ENCODE measurements at places on chromosomes 12 and 14.

- DNase-seq, result peak; percentile 75
Observed at GRCh38 chr14:75654127-75654732, 6.4 kb downstream of the ERG28 start.

- DNase-seq, result no peak
Observed at GRCh38 chr14:48937541-48938195, 648.5 kb downstream of the RPS29 start.

DNA sequence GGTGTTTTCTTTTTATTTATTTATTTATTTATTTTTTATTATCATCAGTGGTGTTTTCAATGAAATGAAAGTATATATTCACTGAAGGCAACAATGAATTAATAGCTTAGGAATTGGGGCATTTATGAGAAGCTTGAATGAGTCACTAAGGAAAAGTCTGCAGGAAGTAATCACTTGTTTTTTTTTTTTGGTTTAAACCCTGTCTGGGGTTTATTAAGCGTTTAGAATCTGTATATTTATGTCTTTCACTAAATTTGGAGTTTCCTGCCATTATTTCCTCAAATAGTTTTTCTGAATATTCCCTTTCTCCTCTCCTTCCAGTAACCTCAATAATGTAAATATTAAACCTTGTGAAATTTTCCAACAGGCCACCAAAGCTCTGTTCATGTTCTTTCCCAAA lies 85.5 kb downstream of the TESC start:
- DNase-seq, result no peak

DNA sequence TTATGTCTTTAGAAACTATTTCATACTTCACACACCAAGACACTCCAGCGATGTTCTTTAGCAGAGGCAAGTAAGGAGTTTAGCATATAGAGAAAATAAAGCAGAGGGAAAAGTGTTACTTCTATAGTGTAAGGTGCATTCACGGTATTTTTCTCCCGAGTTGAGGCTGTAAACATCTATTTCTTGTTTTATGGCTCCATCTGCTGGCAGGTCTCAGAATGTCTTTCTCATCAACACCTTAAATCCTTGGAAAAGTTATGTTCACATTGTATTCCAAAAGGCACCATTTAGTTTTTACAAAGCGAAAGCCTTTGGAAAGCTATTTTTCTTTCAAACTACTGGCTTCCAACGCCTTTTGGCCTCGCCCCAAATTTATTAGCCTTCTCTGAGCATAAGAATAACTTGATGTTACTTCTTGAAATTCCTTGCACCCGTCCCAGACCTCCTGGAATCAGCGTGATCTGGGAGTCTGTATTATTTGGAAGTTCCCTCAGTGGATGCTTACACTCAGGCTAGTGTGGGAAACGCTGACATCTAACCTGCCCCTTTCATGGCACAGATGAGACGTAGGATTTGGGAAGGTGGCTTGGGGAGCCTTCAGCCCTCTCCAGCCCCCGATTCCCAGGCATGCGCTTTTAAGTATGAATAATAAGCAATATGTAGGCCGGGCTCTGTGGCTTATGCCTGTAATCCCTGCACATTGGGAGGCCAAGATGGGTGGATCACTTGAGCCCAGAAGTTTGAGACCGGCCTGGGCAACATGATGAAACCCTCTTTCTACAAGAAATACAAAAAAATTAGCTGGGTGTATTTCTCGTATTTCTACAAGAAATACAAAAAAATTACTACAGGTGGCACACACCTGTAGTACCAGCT lies 1.9 kb upstream of the PIWIL1 start:
- DNase-seq, result peak; percentile 17

DNA sequence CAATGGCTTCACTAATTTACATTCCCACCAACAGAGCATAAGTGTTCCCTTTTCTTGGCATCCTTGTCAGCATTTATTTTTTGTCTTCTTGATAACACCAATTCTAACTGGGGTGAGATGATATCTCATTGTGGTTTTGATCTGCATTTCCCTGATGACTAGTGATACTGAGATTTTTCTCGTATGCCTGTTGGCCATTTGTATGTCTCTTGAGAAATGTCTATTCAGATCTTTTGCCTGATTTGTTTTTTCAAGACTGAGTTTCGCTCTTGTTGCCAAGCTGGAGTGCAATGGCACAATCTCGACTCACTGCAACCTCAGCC lies 4.7 kb upstream of the PLD4 start:
- no peak for DNase-seq

DNA sequence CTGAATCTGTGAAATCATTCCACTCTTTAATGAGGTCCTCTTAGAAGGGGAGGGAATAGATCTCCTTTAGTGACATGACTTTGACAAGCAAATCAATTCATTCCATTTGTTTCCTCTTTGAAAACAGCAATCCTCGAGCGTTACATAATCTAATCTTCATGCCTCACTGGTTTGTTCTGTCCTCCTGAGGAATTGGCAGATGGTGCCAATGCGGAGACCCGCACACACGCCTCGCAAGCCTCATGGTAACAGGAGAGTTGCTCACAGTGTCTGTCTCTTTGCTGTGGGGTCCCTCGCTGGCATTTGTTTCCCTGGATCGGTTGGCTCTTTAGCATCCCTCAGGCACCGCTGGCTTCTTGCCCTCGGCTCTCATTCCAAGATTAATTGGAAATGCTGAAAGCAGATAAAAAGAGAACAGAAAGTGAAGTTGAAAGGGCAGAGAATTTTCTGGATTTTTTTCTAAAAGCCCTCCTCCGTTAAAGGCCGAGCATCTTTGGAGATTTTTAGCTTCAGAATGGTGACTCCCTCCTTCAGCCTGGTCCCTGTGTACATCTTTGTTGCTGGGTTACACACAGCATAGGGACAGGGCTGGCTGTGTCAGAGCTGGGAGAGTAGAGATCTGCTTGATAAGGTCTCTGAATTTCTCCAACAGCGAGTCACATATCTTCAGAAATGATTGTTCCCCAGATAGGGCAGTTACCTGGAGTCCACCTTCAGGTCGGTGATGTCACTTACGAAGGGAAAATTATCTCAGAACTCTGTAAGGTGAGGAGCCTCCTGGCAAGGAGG lies 10.1 kb upstream of the CABP1 start:
- no peak for DNase-seq

- no peak for DNase-seq
Observed at GRCh38 chr12:132379996-132380395, 50.6 kb upstream of the GALNT9 start.

DNA sequence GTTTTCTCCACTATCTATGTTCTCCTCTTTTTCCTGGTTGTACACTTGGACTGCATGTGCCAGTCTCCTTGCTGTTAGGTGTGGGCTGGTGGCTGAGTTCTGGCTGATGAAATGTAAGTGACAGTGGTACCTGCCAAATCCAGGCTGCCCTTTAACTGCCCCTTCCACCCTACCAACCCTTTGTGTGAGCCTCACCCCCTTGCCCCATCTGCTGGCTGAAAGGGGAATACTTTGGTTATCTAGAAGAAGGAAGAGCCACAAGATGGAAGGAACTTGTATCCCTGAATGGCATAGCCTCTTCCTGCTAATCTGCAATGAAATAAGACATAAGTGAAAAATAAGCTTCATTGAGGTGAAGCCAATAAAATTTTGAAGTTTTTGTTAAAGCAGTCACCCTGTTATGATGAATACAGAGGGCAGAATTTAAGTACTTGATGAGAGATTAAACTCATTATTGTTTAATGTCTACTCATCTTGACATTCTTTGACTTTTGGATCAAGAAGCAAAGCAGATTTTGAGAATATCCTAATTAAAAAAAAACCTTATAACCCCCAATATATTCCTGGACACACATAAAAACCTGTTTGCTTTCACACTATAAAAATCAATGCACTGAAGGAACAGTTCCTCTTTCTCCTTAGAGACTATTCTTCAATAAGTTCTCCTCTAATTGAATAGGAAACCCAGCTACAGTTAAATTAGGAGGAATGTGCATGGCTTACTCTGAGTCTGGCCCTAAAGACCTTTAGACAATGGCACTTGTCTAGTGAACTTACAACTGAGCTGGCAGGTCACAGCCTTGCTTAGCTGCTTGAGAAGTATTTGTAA lies 262.6 kb upstream of the BTG1 start:
- peak; percentile 52 for DNase-seq

DNA sequence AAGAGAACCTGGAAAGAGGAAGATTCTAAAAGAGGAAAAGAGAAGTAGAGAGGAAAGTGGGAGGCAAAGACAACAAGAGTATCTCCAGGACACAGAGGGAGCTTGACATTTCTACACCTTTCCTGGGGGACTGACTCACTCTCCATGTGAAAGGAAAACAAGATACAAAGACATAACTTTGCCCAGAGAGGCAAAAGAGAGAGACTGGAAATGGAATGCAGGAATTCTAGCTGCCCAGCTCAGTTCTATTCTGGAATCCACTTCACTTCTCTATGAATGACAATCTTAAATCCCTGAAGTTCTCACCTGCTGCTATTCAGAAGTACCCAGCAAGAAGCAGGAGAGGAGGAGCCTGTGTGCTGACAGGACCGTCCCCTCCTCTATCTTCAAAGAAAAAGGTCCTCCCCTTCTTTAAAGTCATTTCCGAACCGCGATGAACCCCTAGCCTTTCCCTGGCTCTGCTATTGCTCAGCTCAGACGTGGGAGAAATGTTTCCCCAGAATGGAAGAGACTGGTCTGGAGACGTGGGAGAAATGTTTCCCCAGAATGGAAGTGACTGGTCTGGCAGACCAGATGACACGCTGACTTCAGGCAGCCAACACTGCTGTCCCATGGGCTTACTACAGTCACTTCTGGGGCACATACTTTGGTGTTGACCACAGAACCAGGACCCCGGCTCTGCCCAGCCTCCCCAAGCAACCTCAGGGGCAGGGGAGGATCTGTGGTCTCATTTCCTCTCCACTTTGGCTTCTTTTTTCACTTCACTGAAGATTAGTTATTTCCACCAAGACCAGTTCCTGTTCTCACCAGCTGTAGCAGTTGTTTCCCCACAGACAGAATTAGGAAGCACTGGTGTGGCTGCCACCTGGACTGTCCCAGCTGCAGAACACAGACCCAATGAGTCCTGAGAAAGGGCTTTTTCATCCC lies 8.3 kb downstream of the FMNL3 start:
- DNase-seq, result peak; percentile 43

DNA sequence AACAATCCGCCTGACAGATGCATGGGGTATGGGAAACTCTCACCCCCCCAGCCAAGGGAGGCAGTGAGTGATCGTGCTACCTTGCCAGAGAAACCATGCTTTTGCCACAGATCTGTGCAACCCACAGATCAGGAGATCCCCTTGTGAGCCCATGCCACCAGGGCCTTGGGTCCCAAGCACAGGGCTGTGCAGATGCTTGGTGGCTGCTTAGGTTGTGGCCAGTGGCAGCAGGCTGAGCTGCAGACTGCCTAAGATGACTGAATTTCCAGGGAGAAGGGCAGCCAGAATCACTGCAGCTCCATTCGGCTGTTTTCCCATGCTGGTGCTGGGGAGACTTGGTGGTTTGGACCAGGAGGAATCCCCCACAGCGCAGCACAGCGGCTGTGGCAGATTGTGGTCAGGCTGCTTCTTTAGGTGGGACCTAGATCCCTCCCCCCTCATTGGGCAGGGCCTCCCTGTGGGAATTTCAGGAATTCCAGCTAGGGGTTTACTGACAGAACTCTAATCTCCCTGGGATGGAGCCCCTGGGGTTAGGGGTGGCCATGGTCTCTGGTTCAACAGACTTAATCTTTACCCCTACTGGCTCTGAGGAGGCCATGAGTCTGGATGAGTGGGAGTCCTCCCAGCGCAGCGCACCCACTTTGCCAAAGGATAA lies 264.6 kb upstream of the DAAM1 start:
- no peak for DNase-seq

- DNase-seq, result no peak
Observed at GRCh38 chr12:14880890-14881453, 4.7 kb downstream of the MGP start.

GRCh38 chr14:81209167-81209836 lies 11.5 kb downstream of the GTF2A1 start:
- peak; percentile 35 for DNase-seq

GRCh38 chr14:74459289-74459946 lies 33.4 kb upstream of the SYNDIG1L start:
- DNase-seq, result peak; percentile 6

GRCh38 chr12:52448228-52448627 lies 3.7 kb downstream of the KRT6B start:
- DNase-seq, result no peak

DNA sequence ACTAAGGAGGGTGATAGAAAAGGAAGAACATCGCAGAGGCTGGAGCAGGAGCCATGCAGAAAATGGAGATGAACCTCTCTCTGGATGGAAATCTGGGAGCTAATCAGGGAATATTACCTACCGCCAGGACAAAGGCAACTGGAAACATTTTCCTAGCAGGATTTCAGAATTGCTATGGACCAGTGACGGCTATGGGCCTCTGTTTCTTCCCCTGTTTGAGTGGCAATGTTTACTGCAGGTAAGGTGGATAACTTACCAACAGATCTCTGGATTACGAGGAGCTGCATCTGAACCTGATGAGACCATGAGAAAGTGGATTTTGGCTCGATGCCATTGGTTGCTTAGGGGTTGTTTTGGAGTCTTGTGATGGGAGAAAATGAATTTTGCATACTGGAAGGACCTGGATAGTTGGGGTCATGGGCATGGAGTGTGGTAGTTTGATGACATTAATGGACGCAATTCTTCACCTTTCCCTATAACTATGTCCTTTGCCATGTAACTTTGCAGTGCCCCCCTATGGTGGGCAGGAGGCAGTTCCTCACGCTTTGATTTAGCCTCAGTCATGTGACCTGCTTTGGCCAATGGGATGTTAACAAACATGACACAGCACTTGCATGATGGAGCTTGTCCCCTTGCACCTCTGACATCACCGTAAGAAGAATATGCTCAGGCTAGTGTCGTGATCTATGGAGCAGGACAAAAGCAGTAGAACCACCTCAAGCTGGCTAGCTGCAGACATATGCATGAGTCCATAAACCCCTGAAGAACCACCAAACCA lies 51.1 kb downstream of the CALM1 start:
- no peak for DNase-seq

- no peak for DNase-seq
Observed at GRCh38 chr12:11767798-11768197, 118.3 kb downstream of the ETV6 start.

- no peak for DNase-seq
Observed at GRCh38 chr12:48454667-48455066, 17.7 kb upstream of the ANP32D start.

DNA sequence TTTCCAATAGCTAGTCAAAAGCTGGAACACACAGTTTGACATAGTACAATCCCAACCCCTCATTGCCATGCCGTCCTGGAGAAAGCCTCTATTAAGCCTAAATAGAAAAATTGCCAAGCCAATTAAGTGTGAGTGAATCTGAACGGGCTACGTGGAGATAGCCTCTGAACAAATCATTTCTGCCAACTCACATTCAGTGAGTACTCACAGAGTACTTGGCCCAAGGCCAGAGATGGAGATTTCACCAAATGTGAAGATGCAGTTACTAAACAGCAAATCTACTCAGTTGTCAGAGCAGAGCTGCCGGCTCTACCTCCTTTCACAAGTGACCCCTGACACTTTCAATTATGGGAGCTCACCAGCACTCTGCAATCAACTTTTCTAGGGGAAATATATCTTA lies 350.0 kb downstream of the GALC start:
- no peak for DNase-seq

GRCh38 chr12:30100741-30101140 lies 317.0 kb upstream of the TMTC1 start:
- no peak for DNase-seq
